ENCODE measurements at places on chromosomes 16 and 17.

DNA sequence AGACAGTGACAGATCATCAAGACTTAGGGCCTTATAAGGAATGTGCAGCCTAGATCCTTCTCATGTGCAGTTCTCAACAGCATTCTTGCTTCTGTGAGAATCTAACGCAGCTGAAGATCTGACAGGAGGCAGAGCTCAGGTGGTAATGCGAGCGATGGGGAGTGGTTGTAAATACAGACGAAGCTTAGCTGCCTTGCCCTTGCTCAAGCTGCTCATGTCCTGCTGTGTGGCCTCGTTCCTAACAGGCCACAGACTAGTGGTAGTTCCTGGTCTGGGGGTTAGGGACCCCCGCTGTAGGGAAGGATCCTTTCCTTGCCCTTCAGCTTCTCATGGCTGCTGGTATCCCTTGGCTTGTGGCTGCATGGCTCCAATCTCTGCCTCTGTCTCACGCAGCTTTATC is 10.3 kb upstream of the NTN1 start:
- no peak for ATAC-seq

- no peak for ATAC-seq
Measured at GRCh38 chr16:49574826-49575225, 201.2 kb downstream of the C16orf78 start.

DNA sequence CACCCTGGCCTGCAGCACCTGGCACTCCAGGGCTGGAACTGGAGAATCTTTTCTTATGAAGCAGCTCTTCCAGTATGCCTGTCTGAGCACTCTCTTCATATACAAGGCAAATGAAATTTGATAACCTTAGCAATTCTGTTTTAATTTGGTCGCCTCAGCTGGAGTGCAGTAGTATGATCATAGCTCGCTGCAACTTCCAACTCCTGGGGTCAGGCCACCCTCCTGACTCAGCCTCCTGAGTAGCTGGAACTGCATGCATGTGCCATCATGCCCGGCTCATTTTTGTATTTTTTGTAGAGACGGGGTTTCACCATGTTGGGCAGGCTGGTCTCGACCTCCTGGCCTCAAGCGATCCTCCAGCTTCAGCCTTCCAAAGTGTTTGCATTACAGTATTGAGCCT is 140.8 kb upstream of the CHMP6 start:
- ATAC-seq, result no peak

DNA sequence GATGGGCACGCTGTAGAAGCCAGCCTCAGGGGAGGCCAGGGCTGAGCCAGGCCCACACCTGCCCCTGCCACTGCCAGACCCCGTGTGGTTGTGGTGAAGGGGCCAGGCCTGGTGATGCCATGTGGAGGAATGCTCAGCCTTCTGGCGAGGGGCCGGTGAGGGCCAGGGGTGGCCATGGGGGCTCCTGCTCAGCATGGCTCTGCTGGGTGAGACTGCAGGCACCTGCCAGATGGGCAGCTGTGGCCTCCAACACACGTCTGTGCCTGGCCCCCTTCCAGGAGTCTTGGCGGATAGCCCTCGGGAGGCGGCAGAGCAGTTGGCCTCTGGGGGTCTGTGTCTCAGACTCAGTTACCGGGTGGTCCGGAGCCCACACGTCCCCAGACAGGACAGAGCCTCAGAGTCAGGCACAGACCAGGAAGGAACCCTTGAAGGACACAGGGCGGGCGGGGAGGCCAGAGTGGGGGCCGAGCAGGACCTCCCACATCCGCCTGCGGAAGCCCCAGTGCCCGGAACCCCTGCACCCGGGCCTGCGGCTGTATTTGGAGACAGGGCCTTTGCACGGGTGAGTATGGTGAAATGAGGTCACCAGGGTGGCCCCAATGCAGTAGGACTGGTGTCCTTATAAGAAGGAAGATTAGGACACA is 22.5 kb upstream of the CHMP6 start:
- peak; percentile 9 for ATAC-seq

DNA sequence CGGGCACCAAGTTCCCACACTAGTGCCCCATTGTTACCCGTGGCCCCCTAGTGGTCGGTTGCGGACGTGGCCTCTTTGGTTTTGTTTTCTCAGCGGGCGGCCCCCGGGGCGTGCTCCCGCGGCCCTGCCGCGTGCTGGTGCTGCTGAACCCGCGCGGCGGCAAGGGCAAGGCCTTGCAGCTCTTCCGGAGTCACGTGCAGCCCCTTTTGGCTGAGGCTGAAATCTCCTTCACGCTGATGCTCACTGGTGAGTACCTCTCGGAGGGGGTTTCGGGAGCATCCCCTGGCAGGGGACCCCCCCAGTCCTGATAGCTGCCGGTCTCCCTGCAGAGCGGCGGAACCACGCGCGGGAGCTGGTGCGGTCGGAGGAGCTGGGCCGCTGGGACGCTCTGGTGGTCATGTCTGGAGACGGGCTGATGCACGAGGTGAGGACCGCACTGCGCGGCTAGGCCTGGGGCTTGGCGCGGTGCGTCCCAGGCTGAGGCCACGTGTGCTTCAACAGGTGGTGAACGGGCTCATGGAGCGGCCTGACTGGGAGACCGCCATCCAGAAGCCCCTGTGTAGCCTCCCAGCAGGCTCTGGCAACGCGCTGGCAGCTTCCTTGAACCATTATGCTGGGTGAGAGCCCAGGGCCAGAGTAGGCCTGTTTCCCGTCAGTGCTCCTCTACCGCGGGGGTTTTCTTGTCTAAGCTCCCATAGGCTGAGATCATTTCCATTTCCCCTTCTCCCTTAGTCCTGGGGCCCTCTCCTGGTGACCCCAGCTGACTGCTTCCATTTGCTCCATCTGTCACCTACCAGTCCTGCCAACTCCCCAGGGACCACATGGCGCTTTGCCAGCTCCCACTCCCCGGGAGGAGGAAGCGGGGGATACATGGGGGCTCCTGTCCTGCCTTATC is 1.7 kb downstream of the SPHK1 start:
- peak; percentile 29 for ATAC-seq

GRCh38 chr17:75365009-75365930 is 40.2 kb downstream of the GRB2 start:
- peak; percentile 44 for ATAC-seq

DNA sequence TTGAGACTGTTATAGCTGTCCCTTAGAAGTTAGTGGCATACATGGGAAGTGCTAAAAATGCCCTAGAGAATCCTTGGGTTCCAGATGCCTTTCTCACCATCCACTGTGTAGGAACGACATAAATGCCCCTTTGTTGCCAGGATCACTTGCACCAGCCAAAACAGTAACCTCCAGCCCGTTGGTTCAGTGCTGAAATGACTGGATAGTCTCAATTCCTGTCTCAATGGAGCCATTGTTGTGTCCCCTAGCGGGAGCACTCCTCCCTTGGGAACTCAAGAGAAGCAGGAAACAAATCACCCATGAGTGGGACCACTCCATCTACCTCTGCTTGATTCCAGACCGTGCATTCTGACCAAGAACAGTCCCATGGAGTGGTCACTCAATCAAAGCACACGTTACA is 23.1 kb downstream of the MPHOSPH6 start:
- no peak for ATAC-seq

DNA sequence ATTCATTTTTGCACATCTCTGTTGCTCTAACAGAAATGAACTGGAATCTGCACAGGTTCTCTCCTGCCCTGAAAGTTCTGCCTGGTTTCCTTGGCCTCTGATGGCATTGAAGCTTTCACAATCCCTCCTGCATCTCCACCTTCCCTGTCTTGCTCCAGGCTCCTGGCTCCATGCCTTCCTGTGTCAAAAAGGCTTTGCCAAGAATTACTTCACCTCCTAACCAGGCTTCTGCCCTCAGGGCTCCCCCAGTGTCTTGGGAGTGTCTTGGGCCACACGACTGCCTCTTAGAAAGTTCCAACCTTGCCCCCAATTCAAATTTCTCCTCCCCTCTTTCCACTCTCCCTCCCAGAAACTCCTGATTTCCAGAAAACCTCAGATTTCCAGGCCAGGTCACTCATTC is 37.0 kb upstream of the DNAH9 start:
- no peak for ATAC-seq

- no peak for ATAC-seq
Measured at GRCh38 chr16:55469821-55470532, 9.0 kb upstream of the MMP2 start.

DNA sequence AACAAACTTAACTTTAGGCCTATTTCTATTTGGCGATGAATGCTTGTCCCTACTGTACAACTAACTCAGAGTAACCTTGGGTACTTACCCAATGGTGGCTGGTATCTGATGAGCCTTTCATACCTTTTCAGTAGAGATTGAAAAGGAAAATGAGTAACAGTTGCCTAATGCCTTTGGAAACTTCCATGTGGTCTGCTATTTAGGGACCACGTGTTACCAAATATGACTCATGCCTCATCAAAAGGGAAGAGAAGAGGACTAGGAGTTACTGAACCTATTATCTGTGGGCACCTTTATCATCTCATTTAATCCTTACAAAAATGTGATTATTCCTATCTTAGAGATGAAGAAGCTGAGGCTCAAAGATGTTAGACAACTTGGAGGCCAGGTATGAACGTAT is 8.1 kb downstream of the MYOCD start:
- no peak for ATAC-seq

DNA sequence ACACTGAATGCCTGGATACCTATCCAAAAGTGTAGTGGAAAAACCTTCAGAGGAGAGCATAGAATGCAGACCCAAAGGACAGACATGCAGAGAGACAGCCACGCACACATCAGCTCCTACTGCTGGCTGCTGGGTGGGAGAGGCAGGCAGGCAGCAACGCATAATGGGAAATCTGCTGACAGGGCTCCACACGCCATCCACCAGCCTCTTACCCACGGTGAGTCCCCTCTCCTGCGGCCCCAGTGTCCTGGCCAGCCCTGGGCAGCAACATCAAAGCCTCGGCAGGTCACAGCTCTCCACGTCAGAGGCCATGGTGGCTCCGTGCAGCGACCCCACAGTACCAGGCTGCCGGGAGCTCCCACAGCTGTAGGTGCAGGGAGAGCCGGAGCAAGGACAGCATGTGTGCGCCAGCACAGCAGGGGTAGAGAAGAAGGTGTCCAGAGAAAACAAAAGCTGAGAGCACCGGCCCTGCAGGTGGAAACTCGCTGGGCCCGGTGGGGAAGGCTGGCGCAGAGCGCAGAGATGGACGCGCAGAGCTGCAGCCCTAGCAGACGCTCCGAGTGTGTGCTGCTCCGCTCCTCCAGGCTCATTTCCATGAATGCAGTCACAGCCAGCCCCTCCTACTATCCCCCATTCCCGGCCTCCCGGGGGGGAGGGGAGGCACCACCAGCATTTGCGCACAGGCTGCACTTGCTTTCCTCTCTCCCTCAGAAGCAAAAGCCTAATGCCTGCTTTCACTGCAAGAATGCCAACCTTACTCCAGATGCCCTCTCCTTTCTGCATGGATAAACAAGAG is 58.9 kb downstream of the CYTH1 start:
- no peak for ATAC-seq

GRCh38 chr17:51132964-51133319 is 12.3 kb upstream of the SPAG9 start:
- ATAC-seq, result peak; percentile 69

GRCh38 chr17:44310188-44310587 is 1.8 kb downstream of the RUNDC3A start:
- ATAC-seq, result no peak

GRCh38 chr16:15970743-15971439 is 21.5 kb downstream of the ABCC1 start:
- ATAC-seq, result no peak

DNA sequence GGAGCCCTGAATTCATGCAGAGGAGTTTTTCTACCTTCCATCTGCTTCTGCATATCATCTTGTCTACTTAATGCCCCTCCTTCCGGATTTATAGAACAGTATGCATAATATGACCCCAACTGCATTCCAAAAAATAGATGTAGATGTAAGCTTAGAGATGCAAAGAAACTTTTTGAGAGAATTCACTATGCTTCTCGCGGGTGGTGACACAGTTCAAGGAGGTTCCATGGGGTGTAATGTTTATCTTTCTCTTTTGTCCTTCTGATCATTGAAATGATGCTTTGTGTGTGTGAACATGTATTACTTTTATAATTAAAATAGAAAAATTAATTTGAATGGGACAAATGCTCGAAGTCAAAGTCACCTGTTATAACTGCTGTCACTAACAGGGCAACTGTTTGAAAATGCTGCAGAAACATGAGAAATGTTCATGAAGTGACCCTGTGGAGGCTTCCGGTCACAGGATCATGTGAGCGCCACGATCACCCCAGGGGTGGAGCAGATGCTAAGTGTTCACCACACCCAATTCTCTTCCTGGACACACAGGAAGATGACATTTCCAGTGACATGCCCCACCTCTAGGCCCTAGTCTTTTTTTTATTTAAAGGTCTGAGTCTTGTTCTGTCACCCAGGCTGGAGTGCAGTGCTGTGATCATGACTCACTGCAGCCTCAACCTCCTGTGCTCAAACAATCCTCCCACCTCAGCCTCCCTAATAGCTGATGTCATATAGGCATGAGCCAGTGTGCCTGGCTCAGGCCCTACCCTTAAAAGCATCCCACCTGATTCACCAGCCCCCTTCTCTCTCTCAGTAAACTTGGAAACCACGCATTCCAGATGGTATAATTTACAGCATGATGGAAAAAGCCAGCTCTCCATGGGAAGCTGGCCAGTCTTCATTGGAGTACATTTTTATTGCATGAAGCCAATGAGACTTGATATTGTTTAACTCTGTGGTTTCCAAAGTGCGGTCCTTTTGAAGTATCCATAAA is 21.0 kb upstream of the AGRP start:
- peak; percentile 97 for ATAC-seq

GRCh38 chr17:41555105-41555887 is 16.6 kb downstream of the KRT9 start:
- ATAC-seq, result no peak

GRCh38 chr17:45240905-45241327 is 19.2 kb downstream of the FMNL1 start:
- no peak for ATAC-seq

DNA sequence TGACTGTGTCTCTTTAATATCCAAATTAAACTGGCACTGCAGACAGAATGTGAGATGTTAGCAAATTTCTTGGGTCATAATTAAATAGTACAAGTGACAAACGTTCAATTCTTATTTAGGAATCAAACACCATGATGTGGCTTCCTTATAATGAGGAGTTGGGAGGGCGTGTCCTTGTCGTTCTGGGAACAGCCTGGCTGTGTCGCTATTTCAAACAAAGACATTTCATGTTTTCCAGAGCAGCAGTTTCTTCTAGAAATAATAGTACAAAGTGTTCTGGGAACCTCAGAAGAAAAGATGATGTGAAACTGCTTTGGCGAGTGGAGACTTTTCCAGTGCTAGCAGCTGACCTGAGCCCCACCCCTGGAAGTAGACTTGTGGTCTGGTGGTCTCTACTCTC is 301.7 kb upstream of the N4BP1 start:
- ATAC-seq, result no peak

- no peak for ATAC-seq
Measured at GRCh38 chr17:13415871-13416416, 185.8 kb downstream of the HS3ST3A1 start.

DNA sequence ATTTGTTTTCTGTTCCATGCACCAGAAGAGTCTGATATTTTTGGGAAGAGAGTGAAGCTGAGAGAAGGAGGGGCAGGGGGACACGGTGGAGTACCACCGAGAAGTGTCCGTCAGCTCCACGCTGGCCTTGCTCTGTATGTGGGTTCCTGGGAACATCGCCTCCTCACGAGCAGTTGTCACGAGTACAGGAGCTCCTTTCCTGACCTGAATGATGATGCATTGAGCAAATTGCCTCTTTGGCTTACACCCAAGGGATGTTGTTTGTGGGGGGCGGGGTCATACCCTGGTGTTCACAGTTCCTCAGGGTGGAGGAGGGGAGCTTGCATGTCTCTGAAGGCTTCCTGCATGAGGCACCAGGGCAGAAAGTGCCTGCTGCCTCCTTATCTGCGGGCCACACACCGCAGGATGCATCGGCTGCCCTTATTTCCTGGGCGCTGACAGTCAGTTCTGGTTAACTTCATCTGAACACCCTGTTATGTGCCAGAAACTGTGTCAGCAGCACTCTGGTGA is 36.2 kb downstream of the RGS9 start:
- peak; percentile 93 for ATAC-seq

- peak; percentile 80 for ATAC-seq
Measured at GRCh38 chr16:88298833-88299745, 83.7 kb upstream of the ZNF469 start.

Measured in activated T-helper 17 cell treated with anti-CD3 and anti-CD28 coated beads, Interleukin-2, amount 50 U/mL, for 72 hours (primary cell).